Stimulated activated CD4-positive, alpha-beta T cell treated with anti-CD3 and anti-CD28 coated beads, Interleukin-2, amount 100 ng/mL, for 24 hours (primary cell): ENCODE measurements at places on chromosomes 13 and 19.

DNA sequence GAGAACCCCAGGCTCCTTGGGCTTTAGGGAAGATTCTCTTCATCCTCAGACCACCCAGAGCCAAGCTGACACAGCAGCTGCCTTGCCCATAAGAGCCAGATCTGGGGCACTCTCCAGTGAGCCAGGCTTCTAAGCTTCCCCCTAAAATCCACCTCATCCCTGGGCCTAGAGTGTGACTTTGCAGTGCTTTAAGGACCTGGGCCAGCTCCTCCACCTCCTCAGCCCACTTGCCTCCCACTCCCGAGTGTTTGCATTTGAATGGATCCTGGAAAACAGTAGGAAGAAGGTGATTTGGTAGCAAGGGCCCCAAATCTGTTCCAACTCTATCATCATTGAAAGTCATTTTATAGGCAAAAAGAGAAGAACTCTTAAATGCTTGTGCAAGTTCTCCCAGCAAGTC lies 108.7 kb upstream of the UBL3 start:
- no peak for DNase-seq

- no peak for DNase-seq
These were observed 32.3 kb downstream of the COL4A1 start for GRCh38 chr13:110274687-110275086.

- DNase-seq = no peak
These were observed 11.0 kb downstream of the SYDE1 start for GRCh38 chr19:15118248-15118647.

- no peak for DNase-seq
These were observed 56.5 kb downstream of the DCLK1 start for GRCh38 chr13:36074659-36075058.

DNA sequence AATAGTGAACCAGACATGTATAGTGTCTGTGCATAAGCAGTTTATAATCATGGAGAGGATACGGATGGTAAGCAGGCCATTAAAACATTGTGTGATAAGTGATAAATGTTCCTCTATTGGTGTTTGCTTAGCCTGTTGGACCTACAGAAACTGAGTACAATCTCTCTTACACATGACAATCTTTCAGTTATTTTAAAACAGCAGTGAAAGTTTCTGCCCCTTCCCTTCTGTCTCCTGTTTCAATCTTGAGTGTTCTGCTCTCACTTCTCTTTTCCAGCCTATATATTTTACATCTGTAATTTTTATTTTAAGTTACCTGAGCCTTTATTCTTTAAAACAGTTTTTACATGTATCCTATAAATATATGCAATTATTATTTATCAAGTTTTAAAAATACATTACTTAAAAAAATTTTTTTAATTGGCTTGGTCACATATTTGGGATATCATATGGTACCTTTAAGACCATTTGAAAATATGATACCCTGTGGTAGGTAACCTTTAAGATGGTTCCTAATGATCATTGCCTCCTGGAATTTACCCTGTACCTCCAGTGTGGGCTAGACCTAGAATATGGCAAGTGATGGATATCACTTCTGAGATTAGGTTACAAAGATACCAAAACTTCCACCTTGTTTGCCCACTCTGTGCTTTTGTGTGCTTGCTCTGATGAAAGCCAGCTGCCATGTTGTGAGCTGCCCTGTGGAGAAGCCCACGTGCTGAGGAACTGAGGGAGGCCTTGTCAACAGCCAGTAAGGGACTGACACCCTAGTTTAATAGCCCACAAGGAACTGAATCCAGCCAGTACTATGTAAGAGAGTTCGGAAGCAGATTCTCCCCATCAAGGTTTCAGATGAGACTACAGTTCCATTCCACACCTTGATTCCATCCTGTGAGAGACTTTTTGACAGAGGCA lies 99.3 kb downstream of the DHRS12 start:
- DNase-seq = no peak

- no peak for DNase-seq
These were observed 10.8 kb downstream of the FFAR2 start for GRCh38 chr19:35458731-35459391.

DNA sequence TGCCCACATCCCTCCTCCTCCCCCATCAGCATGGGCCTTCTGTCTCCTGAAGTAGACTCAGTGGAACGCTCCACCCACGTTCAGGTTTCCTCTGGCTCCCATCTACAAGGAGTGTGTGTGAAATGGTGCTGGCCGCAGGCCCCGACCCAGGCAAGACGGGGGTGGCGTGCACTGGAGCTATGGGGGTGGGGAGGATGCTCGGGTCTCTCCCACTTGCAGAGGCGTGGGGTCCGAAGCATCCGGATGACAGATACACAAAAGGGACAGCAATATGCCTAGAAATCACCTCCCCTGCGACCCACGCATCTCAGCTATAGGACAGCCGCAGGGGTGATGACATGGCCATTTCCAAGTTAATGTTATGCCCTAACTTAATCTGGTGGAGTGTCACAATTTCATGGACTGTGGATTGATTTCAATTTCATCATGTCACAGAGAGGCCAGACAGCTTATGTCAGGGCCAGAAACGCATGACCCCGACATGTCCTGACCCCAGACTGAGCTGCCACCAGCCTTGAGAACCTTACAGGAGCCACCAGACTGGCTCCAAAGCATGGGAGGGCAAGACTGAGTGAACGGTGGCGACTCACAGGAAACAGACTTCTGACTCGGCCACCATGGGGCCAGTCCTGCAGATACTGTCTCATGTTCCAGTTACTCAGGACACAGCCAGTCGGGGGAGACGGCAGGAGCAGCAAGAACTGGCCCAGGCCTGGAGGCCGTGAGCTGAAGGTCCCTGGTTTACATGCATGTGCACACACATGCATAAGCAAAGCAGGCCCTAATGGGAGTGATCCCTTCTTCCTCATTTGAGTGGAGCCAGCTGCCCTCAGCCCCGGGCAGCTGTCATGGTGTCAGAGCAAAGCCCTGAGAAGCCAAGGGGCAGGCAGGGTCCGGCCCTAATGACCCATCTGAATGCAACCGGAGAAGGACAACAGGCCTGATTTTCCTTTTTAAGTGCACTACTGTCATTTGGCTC lies 82.2 kb downstream of the SLC7A1 start:
- no peak for DNase-seq

- no peak for DNase-seq
These were observed 20.5 kb downstream of the ZNF607 start for GRCh38 chr19:37699057-37699456.

GRCh38 chr13:71312923-71313322 lies 554.1 kb downstream of the DACH1 start:
- DNase-seq = no peak

DNA sequence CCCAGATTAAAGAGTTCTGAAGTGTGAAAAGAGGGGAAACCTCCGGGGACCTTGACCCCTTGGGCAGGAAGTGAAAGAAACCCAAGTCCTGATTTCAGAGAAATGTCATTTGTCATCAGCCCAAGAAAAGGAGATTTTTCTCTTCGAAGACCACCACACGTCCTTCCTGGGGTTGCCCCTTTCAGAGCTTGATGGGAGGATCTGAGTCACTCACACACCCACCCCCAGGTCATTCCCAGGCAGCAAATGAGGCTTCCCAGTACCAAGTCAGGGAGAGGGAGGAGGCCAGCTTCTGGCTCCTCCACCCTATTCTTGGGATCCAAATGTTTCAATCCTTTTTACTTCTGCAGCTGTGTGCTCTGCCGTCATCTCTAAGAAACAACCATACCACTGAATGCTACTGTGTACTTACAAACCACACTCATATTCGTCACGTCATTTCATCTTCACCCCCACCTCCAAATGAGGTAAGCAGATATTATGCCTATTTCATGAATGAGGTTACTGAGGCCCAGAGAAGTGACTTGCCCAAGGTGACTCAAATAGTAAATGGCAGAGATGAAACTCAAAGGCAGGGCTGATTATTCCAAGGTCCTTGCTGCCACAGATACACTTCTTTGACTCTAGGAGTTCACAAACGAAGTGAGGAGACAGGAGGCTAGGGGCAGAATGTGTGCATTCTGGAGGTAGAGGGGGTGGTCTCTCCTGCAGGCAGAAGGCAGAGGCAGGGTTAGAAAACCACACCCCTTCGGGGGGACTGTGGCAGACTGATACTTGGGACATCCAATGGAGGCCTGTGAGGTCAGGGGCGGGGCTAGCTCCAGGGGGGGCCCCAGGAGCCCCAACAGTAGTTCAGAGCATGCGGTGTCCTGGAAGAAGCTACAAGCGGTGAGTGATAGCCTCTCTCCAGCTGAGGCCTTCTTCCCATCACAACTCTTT lies 5.0 kb upstream of the KMT2B start:
- DNase-seq = peak; percentile 87

DNA sequence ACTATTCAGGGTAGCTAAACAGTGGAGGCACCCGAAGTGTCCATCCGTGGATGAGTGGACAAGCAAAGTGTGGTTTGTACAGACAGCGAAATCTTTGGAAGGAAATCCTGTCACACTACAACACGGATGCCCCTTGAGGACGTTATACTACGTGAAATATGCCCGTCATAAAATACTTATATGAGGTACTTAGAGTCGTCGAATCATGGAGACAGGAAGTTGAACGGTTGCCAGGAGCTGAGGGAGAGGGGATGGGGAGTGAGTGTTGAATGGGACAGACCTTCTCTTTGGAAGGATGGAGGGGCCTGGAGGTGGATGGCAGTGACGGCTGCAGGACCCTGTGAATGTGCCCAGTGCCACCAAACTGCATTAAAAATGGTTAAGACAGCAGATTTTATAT lies 11.6 kb downstream of the ATP4B start:
- no peak for DNase-seq

- DNase-seq = no peak
These were observed 172.4 kb downstream of the SLC7A1 start for GRCh38 chr13:29423050-29423449.

GRCh38 chr19:51786646-51787494 lies 8.1 kb upstream of the FPR3 start:
- no peak for DNase-seq

DNA sequence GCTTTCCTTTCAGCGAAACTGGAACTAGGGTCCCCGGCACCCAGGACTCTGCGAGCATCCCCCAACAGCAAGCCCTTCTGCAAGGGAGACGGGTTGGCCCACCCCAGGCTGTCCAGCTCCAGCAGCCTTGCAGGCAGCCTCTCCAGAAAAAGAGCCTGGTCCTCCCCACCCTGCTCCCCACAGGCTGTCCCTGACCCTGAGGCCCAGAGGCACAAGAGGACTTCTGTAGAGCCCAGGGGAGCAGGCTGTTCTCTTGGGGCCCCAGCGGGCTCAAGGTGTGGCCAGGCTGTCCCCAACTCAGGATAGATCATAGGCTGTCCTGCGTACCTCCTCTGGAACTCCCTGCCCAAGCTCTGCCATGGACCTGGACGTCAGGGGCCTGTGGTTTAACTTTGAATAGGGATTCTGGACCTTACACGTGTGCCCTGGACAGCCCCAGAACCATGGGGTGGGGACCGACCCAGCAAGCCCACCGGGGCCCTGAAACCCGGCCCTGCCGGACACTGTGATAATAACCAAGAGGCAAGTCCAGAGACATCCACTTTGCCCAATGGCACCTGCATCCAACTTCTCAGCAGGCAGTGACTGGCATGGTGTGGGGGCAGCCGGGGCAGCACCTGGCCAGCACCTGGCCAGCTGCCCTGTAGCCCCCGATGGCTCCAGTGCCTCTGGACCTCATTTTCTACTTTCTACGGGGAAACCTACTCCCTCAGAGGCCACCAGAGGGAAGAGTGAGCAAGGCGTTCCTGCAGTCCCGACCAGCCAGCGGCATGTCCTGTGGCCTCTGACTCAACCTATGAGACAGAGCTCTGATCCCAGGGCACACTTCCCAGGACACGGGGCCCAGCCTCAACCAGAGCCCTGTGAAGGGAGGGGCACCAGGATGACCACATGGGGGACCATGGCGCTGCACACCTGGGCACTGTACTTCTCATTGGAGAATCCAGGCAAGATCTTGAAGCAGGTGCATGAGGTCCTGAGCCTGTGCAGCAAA lies 50.9 kb upstream of the TPM4 start:
- no peak for DNase-seq

DNA sequence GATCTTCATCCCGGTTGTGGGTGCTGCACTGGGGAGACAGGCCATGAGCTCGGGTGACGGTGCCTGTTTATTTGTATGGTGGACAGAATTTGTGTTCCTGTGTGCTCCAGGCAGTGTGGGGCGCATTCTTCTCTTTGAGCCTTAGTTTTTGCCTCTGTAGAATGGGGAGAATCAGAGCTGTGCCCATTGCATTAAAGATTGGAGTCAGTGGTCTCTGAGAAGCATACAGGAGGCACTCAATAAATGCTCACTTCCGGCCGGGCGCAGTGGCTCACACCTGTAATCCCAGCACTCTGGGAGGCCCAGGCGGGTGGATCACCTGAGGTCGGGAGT lies 23.0 kb downstream of the NFIC start:
- DNase-seq = no peak

DNA sequence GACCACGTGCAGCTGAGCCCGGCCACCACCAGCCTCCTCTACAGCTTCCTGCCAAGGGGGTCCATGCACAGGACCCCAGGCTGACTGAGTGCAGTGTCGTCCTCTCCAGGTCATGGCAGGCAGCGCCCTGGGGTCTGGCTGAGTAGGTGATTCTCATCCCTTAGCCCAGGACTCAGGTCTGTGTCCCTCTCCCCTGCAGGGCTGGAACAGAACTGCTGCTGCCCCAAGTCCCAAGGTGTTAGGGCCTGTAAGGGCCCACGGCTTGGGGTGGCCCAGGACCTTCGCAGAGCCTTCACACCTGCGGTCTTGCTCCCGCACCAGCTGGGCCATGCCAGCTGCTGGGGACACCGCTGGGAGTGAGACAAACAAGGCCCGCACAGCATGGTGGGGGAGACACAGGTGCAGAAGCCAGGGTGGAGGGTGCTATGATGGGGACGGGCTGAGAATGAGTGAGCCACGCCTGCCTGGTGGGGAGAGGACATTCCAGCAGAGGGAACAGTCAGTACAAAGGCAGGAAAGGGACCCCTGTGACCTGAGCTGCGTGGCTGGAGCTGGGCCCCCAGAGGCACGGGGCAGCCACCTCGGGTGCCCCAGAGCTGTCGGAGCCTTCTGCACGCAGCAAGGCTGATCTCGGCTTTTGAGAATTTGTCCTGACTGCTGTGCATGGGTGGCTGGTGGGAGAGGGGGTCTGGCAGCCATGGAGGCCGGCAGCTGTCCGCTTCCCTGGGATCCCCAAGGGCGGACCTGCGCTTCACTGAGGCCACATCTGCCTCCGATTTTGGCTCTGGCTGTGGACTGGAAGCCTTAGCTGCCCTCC lies 11.9 kb downstream of the PLEKHF1 start:
- no peak for DNase-seq

- no peak for DNase-seq
These were observed 161.5 kb downstream of the MZT1 start for GRCh38 chr13:72565893-72566292.

GRCh38 chr19:4815426-4816201 lies 15.9 kb downstream of the TICAM1 start:
- DNase-seq = peak; percentile 81

DNA sequence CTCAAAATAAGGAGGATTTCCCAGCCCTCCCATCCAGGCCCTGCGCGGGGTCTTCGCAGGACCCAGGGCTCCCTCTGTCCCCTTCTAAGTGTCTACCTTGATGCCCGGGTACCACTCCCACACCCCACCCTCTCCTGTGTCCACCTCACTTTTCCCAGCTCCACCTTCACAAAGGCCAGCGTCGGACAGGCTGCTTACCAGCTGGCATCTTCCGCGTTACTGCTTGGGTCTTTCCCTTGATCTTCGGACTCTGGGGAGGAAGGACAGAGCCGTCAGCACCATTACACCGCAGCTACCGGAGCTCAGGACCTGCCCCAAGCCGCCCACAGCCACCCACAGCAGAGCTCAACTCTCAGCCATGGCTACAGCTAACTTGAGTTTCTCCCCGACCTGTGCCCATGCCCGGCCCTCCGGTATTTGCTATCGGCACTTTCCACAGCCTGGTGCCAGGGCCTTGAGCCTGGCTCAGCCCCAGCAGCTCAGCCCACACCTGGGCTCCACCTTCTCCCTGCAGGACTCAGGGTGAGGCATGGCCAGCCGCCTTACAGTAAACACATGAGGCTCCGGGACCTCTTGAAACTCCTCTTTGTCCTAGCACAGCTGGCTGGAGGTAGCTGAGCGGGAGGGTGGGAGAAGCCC lies 3.8 kb downstream of the C13orf46 start:
- no peak for DNase-seq
